ENCODE measurements at places on chromosomes 5 and 9.
A peak's percentile ranks its signal among the peaks of the same experiment; 100 is the strongest.

DNA sequence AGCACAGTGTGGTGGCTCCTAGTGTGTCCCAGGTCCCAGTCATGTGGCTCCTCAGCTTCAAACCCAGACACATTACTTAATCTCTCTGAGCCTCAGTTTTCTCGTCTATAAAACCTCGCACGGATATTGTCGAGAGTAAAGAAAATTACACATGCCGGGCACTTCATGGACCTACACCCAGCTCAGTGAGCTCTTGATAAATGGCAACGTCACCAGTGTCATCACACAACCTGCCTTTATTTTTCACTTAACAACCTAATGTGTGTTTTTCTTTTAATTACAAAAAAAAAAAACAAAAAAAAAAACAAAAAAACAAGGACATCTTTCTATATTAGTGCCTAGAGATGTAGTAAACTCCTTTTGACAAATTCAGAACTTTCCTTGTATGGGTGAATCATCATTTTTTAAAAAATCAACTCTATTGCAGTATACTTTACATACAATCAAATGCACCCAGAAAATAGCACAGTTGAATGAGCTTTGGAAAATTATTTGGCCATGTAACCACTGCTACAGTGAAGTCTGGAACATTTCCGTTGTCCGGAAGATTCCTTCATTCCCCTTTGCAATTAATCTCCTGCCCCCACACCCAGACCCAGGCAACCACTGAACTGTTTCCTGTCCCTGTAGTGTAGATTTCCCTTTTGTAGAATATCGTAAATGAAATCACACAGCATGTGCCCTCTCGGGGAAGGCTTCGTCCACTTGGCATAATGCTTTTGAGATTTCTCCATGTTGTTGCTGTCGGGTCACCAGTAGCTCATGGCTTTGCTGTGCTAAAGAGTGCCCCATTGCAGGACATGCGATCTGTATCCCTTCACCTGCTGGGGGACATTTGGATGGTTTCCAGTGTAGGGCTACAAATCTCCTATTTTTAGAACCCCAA is 100.4 kb upstream of the LARP1 start:
- DNase-seq = no peak

- no peak for DNase-seq
These were observed 992 bp downstream of the SETD9 start for GRCh38 chr5:56910210-56910965.

DNA sequence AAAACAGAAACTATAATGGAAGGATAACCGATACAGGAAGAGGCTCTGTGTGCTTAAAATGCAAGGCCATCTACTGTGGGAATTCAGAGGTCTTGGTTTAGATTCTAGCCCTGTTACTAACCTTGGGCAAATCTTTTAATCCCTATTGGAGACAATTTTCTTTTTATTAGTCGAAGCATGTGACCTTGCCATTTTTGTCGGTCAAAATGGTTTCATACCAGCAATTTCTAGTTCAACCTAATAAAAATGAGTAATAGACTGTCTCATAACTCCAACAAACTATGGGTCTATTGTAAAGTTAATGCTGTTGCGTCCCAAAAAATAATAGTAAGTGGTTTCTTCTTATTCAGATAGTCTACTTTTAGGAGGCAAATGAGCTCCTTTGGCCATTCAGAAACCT is 38.4 kb downstream of the PRR16 start:
- DNase-seq = no peak

- no peak for DNase-seq
These were observed 317.9 kb upstream of the MPDZ start for GRCh38 chr9:13597427-13597826.

DNA sequence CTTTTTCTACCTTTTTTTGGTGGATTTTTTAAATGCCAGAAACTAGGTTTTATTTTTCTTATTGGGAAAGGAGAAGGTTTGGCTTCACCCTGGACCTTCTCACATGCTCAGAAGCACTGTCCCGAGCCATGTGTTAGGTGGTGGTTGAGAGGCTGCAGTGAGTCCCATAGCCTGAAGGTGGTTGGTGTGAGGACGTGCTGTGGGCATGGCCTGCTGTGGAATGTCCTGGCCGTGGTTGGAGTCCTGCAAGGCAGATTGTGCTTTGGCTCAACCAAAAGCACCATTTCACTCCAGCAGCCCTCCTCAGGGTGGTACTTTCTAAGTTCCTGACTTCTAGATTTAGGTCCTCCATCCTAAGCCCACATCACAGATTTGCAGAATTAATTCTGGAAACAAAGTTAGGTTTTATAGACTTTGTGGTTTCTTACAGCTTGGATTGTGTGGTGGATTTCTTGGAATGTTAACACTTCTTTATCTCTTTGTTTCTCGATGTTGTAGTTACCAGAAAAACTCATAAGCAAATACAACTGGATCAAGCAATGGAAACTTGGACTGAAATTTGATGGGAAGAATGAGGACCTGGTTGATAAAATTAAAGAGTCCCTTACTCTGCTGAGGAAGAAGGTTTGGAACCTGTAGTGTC is 22.6 kb downstream of the OTULIN start:
- no peak for DNase-seq

- no peak for DNase-seq
These were observed 157.2 kb downstream of the ESM1 start for GRCh38 chr5:54828151-54828550.

DNA sequence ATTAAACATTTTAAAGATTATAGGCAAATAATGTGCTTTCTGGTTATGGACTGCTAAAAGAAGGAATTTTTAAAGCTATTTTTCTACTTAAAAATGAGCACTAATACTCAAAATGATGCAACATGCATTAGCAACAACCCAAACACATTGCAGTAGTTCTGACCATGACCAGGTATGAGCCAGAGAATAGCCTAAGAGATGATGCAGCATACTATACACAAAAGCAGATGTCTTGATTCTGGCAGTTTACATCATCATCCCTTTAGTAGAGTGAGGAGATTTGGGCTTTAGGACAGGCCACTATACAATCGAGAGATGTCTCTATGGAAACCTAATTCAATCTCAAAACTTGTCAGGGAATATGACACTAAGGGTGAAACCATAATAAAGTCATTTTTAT is 307.1 kb downstream of the PRR16 start:
- DNase-seq = no peak

DNA sequence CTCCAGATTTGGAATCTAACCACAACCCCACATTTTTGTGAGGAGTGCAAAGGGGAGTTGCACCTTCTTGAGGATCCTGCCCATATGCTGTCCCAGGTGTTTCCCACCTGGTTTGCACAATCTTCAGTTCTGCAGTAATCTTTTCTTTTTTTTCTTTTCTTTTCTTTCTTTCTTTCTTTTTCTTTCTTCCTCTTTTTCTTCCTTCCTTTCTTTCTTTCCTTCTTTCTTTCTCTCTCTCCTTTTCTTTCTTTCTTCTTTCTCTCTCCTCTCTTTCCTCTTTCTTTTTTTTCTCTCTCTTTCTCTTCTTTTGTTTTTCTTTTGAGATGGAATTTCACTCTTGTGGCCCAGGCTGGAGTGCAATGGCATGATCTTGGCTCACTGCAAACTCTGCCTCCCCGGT is 90.0 kb upstream of the FANCC start:
- no peak for DNase-seq

GRCh38 chr9:126058591-126058990 is 268.0 kb upstream of the MVB12B start:
- peak; percentile 35 for DNase-seq

- no peak for DNase-seq
These were observed 80.6 kb upstream of the ZNF366 start for GRCh38 chr5:72587661-72588308.

All from NCI-H2081 (cell line).